ENCODE measurements at places on chromosomes 2 and 18. TPM values are rescaled to one million over a fixed set of nuclear protein-coding genes. Genes with fewer than 3 reads are reported as not detected.

SLC1A4 gene
- 14.4 TPM for total RNA-seq

DPP10 gene
- not detected for total RNA-seq

DHRS9 gene
- total RNA-seq: 3.7 TPM

NEU2 gene
- total RNA-seq: not detected

UCN gene
- total RNA-seq: 0.38 TPM
